Stimulated activated CD8-positive, alpha-beta memory T cell treated with anti-CD3 and anti-CD28 coated beads, Interleukin-4, amount 100 ng/mL, for 4 hours (primary cell): ENCODE measurements at places on chromosomes 7 and 10.

DNA sequence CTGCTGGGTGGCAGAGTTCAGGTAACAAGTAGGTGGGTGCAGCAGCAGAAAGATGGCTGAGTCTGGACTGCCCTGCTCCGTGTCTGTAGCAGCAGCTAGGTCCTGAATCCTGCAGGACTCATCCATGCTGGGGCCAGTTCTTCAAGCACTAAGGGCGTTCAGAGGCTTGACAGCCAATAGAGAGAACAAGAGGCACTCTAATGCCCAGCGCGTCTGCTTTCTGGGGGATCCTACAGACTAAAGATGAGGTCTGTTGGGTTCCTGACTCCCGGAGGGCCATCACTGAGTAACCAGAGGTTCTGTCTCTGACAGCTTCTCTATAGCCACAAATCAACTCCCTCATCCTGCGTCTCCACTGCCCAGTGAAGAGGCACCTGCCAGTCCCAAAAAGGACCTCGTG, 125.5 kb downstream of the PTPN20 start:
- DNase-seq: no peak

GRCh38 chr7:3260401-3260715, 40.7 kb upstream of the SDK1 start:
- no peak for DNase-seq

DNA sequence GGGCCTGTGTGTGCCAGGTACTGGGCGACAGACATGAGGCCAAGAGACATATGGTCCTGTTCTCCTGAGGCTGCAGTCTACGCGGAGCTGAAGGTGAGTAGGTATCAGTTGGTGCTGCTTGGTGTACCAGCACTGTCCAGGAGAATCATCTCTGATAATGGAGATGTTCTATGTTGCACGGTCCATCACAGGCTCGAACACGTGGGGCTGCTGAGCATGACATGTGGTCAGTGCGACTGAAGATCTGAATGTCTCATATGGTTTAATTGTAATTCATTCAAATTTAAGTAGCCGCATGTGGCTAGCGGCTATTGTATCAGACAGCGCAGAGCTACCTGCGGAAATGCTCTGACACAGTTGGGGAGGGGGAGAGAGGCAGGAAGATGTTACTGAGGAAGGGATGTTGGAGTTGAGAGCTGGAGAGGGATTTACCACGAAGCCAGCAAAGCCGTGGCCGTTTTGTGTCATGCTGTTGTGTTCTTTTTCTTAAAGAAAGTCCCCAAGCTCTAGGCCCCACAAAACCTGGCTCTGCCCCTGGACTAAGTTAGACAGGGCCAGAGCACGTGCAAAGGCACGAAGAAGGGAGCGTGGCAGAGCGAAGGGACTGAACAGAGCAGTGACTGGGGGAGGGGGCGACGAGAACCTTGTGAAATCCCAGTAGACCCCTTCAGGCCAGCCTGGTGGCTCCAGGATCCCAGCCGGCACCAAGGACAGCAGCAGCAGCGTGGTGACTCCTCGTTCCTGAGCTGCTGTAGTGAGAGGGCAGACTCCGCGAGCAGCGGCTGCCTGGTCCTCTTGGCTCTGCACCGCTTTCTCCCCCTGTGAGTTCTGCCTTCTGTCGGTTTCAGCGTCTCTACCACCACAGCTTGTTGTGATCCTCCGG, 20.0 kb downstream of the SMKR1 start:
- no peak for DNase-seq

DNA sequence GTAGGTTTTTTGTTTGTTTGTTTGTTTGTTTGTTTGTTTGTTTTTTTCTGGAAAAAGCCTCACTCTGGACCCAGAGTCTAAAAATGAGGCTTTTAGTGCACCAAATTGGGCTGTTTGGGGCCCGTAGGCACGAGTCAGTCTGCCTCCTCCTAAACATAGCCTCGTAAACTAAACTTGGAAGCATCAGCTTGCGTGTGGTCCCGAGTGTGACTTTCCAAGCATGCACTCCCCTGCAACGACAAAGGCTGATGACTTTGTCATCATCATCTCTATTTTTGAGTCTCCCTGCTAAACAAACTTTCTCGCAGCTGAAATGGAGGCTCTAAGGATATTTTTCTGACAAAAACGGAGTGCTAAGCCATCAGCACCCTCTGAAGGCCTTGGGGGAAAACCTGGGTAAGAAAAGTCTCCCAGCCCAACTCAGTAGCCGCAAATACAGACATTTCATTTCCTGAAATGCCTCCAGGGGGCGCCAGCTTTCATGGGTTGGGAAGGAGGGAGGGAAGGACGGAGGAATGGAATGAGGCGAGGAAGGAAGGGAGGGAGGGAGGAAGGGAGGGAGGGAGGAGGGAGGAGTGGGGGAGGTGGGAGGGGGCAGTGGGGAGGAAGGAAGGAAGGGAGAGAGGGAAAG, 245.9 kb downstream of the KCNMA1 start:
- no peak for DNase-seq

DNA sequence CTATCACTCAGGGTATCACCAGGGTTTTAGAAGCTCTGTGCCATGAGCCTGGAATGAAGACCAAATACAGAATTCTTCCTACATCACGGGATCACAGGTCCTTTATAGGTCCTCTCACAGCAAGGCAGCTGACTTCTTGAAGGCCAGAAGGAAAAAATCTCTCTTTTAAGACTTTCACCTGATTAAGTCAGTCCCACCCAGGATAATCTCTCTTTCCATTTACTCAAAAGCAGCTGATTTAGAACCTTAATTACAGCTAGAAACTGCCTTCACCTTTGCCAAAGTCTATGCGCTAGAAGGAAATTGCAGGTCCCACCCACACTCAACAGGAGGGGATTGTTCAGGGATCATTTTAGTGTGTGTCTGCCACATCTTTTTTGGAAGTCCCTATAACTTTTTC, 135.1 kb downstream of the RAB11FIP2 start:
- DNase-seq: no peak
